ENCODE measurements at places on chromosomes 4 and X. TPM values are rescaled to one million over a fixed set of nuclear protein-coding genes. Genes with fewer than 3 reads are reported as not detected.

The GPRIN3 gene
- 11.8 TPM for total RNA-seq

DNA sequence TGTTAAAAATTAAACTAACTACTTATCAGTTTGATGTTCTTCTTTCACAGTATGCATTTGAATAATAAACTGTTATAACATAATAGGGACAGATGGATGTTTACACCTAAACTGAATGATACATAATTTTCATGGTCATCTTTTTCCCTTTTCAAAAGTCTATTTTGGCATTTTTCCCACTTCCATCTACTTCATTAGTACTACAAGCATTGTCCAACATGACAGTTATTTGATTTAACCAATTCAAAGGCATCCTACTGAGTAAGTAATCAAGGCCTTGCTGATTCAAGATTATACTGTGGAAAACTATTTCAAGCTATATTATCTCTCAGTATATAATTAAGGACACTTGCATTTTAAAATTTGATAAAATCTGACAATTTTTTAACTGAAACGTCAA, 212.9 kb downstream of the FAT4 start:
- no peaks in the 10 kb centered on the region for H3K4me1 ChIP-seq
- H3K27ac ChIP-seq, result no peak overlapping the region
- H3K36me3 ChIP-seq, result no peaks in the 10 kb centered on the region
- no peaks in the 10 kb centered on the region for H3K27me3 ChIP-seq

The ATP8A1 gene
- 28.1 TPM for total RNA-seq

The GYPE gene
- 0.77 TPM for total RNA-seq

- no peaks in the 10 kb centered on the region for H3K4me1 ChIP-seq
- no peaks in the 10 kb centered on the region for H3K27me3 ChIP-seq
- H3K27ac ChIP-seq, result no peak overlapping the region
- no peaks in the 10 kb centered on the region for H3K36me3 ChIP-seq
- DNase-seq, result no peak
- H3K4me3 ChIP-seq, result no peak overlapping the region
These were observed 490.8 kb downstream of the RAPGEF2 start for GRCh38 chr4:159593681-159594080.

DNA sequence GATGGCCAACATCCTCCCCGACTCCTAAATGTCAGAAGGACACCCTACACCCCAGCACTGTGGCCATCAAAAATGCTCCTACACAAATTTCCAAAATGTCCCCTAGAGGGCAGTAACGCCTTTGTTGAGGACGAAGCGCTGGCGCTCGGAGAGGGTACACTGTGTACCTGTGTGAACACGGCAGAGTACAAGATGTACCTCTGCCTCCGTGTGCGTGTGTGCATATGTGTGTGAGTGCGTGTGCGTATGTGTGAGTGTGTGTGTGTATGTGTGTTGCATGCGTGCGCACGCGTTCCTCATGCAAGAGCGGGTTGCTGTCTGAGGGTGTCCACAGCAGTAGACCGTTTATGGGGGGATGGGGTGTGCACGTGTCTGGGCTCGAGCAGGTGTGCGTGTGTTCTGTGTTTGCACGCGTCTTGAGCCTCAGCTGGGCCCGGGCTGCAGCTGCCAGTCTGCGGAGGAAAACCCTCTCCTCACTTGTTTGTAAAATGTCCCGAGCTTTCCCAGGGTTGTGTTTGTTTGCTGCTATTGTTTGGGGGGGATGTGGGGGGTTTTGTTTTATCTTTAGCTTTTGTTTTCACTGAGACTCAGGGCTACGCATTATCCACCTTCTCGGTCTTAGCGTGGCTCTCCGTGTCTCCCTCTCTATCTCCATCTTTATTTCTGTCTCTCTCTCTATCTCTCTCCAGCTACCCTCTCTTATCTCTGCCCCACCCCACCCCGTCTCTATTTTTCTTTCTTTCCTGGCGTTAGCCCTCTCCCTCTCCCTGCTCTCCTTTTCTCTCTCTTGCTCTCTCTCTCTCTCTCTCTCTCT, 10.4 kb upstream of the TSPYL2 start:
- H3K27me3 ChIP-seq, result no peaks in the 10 kb centered on the region
- H3K4me1 ChIP-seq, result peaks cover 12% of the 10 kb centered on the region
- no peaks in the 10 kb centered on the region for H3K36me3 ChIP-seq
- peak overlapping the region; percentile 92 for H3K27ac ChIP-seq
- H3K4me3 ChIP-seq, result peak overlapping the region; percentile 85
- DNase-seq, result peak; percentile 74

The DCAF4L1 gene
- 0.41 TPM for total RNA-seq

DNA sequence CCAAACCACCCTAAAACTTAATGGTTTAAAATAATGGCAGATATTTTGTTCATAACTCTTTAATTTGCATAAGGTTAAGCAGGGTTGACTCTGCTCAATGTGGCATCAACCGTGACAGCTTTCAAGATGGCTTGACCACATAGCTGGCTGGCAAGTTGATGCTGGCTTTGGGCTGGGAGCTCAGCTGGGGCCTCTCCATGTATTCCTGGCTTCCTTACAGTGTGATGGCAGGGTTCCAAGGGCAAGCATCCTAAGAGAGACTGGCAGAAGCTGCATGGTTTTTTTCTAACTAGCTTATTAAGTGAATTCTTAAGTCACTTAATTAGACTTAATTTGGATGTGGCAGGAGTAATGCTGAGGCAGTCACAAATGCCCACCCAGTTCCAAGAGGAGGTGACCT, 4.5 kb downstream of the RP2 start:
- no peak for DNase-seq
- no peak overlapping the region for H3K4me3 ChIP-seq

DNA sequence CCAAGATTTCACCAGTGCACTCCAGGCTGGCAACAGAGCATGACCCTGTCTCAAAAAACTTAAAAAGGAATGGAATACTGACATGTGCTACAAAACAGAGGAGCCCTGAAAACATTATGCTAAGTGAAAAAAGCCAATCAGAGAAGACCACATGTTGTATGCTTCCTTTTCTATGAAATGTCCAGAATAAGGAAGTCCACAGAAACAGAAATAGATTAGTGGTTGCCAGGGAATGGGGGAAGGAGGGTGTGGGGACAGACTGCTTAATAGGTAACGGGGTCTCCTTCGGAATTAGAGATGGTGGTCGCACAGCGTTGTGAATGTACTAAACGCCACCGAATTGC, 30.1 kb upstream of the KIAA0232 start:
- H3K4me3 ChIP-seq, result no peak overlapping the region
- DNase-seq, result no peak
- H3K27ac ChIP-seq, result peak overlapping the region; percentile 30
- no peaks in the 10 kb centered on the region for H3K27me3 ChIP-seq
- H3K4me1 ChIP-seq, result peaks cover 12% of the 10 kb centered on the region

The TBX22 gene
- total RNA-seq, result not detected

- H3K27me3 ChIP-seq, result no peaks in the 10 kb centered on the region
- H3K4me3 ChIP-seq, result no peak overlapping the region
- peak overlapping the region; percentile 22 for H3K27ac ChIP-seq
These were observed 60.7 kb upstream of the PGM2 start for GRCh38 chr4:37765741-37766140.

Data from activated CD8-positive, alpha-beta T cell treated with anti-CD3 and anti-CD28 coated beads for 36 hours (primary cell).